ENCODE measurements at places on chromosomes 16 and 17.

DNA sequence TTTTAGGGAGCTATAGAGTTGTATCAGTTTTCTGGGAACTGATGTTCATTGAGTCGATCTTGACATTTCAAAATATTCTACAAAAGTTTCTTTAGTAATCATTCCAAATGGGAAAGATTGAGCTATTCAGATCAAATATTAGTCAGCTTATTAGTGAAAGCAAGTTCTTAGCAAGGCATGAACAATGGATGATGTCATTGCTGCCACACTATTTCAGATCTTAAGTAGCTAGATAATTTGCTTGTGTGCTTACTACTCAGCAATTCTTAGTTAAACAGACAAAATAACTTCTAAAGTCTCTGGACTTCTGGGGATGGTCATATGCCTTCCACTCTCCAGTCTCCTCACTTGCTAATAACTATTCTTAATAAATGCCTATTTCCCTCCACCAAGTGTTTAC lies 69.0 kb upstream of the CDH8 start:
- DNase-seq: no peak

- DNase-seq: no peak
Observed at GRCh38 chr17:78474614-78475146, 96.2 kb downstream of the PGS1 start.

DNA sequence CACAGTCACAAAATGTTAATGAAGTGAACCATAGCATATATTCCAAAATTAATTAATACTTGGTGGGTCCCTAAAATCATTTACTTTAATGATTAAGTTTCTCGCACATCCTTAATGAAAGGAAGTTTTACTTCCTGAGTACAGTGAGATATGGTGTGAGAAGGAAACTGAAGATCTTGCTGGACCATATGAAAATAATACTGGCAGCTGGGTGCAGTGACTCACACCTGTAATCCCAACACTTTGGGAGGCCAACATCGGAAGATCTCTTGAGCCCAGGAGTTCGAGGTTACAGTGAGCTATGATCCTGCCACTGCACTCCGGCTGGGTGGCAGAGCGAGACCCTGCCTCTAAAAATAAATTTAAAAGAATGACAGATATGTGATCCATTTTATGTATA lies 62.5 kb downstream of the ABCA8 start:
- DNase-seq: no peak

GRCh38 chr17:632560-632959 lies 82.1 kb downstream of the VPS53 start:
- no peak for DNase-seq

DNA sequence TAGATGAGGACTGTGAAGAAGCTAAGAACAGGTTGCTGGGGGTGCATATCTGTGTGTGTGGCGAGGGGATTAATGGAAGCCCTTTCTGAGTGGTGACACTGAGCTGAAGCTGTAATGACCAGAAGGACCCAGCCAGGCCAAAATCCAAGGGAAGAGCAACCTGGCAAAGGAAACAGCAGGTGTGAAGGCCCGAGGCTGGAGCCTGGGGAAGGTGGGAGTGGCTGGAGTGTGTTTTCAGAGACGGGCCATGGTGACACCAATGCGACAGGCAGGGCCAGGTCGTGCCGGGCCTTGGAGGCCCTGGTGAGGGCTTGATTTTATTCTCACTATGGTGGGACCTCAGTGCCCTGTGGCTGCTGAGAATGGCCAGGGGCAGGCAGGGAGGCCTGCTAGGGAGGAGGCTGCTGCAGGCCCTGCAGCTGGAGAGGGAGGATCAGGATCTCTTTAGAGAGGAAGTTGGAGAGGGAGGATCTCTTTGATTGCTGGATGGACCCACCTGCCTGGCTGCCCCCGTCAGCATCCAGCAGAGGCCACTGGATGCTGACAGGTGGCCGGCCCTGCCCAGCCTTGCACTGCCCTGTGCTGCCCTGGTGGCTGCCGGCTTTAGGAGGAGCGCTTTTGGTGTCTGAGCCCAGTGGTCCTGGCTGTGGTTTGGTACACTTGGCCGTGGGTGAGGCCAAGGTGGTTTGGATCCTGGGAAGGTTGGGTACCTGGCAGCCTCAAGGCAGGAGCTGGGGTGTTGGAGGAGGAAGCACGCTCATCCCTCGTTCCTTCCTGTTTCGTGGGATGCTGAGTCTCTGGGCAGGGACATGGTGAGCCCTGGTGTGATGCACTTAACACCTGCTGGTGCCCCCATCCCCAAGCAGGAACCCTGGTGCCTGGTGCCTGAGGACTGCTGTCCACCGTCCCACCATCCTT lies 188.3 kb downstream of the SEC14L1 start:
- DNase-seq: peak; percentile 14

DNA sequence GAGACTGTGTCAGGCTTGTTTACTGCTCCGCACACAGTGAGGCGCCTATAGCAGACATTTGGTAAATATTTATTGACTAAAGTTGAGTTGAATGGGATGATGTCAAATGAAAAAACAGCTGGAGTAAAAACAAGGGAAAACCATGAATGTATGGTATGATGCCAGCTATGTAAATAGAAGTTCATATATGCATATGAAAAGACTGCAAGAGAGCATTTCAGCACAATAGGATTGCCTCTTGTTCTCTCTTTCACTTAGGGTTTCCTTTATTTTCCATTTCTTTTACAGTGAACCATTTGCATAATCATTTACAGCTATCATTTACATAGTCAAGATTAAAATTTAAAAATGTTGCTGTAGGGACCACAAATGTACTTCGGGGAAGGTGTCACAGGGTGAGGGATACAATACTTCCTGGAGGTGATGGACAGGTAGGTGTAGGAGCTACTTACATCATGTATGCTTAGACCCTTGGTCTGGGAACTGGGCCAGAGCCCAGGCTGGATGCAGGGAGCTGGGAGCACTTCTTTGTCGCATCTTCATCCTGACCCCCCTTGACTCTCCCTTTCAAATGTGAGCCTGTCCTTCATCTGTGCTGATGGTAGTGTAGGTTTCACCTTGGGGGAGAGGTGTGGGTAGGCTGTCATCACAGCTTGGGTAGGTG lies 113.3 kb downstream of the UTP18 start:
- no peak for DNase-seq

GRCh38 chr17:79905832-79906231 lies 66.6 kb upstream of the CBX4 start:
- no peak for DNase-seq

GRCh38 chr17:3770466-3770865 lies 30.5 kb downstream of the ITGAE start:
- peak; percentile 53 for DNase-seq

DNA sequence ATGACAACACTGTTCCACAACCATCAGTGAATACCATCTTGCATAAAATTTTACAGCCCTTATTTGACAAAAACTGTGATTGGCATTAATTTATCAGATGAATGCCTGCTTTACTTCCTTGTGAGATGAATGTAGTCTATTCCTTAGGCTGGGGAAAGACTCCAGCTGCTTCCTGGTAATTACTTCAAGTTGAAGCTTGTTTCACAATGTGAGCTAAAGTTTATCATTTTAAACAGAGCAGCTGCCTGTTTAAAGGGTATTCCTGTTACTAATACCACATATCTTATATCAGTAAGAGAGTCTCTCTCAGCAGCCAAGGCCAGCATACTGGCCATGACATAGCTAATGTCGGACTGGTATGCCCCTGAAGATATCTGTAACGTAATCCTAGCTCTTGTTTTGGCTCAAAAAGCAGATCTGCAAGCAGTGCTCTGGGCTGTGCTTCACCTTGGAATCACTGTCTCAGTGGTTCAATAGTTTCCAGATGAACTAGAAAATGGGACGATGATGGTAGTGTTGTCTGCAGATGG lies 13.2 kb upstream of the ARL2BP start:
- no peak for DNase-seq

GRCh38 chr16:49554681-49555080 lies 181.1 kb downstream of the C16orf78 start:
- no peak for DNase-seq

DNA sequence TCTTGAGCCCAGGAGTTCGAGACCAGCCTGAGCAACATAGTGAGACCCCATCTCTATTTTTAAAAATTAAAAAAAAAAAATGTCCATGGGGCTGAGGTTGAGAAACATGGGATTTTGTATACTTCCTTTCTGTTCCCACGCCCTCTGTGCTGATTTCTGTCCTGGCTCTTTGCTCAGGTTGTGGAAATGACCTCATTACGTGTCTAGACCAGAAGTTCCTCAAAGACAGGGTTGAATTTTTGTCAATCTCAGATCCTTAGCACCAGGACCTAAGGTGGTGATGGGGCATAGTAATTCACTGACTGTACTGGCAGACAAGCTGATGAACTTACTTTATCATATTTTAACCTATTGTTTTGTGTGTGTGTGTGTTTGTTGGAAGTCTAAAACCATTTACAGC lies 11.2 kb upstream of the HNF1B start:
- no peak for DNase-seq

DNA sequence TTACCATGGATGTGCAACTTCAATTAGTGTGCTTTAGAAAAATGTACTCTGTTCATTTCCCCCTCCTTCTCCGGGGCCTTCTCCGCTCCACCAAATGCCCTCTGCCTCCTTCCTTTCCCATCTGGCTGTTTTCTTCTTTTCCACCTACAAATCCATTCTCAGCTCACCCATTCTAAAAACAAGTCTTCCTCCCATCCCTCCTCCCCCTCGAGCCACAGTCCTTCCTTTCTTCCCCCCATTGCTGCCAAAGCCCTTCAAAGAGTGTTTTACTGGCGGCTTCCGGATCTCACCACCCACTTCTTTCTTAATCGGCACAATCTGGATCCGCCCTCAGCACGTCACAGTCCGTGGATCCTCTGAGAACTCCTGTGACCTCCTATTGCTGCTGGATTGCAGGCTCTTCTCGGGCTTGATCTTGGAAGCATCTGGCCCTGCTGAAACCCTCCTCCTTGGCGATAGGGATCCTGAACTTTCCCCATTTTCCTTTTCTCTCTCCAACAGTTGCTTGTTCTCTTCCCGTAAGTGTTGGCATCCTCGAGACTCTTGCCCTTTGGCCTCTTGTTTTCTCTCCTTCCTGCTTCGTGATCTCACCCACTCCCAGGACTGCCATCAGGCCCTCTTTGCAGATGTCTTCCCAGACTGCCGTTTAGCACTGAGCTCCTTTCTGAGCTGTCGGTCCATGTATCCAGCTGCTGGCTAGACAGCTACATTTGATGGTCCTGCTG lies 36.0 kb upstream of the FBXO47 start:
- DNase-seq: peak; percentile 52

GRCh38 chr17:6476810-6477179 lies 32.5 kb downstream of the PIMREG start:
- DNase-seq: no peak

GRCh38 chr17:31074772-31075555 lies 19.8 kb upstream of the NF1 start:
- DNase-seq: no peak

- DNase-seq: no peak
Observed at GRCh38 chr16:50578137-50578536, 29.9 kb downstream of the NKD1 start.

GRCh38 chr17:38439436-38439835 lies 11.2 kb downstream of the ARHGAP23 start:
- no peak for DNase-seq

GRCh38 chr17:49996495-49997300 lies 1.7 kb upstream of the DLX3 start:
- peak; percentile 81 for DNase-seq

DNA sequence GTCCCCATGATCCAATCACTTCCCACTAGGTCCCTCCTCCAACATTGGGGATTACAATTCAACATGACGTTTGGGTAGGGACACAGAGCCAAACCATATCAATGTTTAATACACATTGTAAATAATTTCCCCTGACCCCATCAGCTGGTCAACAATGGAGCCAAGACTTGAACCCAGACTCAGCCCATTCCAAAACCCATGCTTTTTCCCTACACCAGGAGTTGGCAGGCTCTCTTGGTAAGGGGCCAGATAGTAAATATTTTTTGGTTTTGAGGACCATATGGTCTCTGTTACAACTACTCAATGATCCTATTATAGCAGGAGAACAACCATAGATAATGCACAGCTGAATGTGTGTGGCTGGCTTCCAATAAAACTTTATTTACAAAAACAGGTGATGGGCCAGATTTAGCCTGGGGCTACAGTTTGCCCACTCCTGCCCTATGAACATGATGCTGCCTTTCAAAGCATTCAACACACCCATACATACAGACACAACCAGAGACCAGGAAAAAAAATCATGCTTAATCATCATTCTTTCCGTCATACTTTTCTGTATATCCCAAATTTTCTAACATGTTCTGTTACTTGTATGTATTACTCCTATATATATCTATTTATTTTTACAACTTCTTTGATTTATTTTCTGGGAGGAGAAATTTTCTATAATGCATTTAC lies 22.1 kb upstream of the MSI2 start:
- no peak for DNase-seq

DNA sequence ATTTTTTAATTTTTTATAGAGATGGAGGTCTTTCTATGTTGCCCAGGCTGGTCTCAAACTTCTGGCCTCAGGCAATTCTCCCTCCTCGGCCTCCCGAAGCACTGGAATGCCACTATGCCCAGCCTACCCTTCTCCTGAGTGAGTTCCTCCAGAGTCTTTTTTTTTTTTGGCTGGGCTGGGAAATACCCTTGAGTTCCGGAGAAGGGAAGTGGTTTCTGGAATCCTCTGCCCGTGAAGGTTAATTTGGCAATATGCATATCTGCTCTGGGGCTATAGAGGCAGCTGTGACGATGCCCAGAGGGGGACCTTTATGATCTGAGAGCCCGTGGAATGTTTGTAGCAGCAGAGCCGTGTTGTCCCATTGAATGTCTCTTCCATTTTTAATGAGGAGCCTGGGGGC lies 217.5 kb downstream of the RBFOX1 start:
- no peak for DNase-seq

DNA sequence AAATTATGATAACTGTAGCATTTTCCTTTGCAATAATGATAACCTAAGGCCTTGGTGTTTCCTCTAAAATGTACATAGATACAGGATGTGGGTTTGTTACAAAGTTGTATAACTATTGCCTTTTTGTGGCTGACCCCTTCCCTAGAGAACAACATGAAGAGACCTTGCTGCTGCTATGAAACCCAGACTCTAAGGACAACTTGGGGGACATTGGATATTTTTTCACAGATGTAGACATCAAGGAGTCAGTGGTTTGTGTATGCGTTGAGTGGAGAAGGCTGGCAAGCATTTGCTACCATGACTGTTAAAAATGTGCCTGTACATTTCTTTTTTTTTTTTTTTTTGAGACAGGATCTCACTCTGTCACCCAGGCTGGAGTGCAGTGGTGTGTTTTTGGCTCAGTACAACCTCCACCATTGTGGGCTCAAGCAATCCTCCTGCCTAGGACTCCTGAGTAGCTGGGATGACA lies 12.3 kb downstream of the HMOX2 start:
- no peak for DNase-seq
